ENCODE measurements at places on chromosomes 4 and X.

GRCh38 chr4:161428180-161428965 lies 735.4 kb downstream of the FSTL5 start:
- no peak for DNase-seq

DNA sequence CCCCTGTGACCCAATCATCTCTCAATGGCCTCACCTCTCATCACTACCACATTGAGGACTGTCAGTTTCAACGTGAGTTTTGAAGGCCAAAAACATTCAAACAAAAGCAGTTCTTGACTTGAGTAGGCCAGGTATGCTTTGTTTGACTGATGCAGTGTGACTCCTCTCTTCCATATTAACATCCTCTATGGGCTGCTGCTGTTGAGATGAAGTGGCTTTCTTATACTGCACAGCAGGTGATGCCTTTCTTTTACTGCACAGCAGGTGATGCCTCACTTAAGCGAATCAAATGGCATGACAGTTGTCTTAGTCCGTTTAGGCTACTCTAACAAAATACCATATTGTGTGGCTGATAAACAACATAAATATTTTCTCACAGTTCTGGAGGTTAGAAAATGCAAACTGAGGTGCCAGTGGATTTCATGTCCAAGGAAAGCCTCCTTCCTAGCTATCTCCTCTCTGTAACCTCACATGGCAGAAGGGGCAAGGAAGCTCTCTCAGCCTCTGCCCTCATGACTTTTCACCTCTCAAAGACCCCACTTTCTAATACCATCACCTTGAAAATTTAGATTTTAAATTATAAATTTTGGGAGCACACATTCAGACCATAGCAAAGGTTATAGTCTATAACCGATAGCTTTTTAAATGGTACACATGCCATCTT lies 2267.9 kb upstream of the AGA start:
- DNase-seq, result no peak

- no peak for DNase-seq
Observed at GRCh38 chr4:111812114-111812513, 333.1 kb upstream of the FAM241A start.

- no peak for DNase-seq
Observed at GRCh38 chrX:23992431-23992830, 34.6 kb downstream of the KLHL15 start.

DNA sequence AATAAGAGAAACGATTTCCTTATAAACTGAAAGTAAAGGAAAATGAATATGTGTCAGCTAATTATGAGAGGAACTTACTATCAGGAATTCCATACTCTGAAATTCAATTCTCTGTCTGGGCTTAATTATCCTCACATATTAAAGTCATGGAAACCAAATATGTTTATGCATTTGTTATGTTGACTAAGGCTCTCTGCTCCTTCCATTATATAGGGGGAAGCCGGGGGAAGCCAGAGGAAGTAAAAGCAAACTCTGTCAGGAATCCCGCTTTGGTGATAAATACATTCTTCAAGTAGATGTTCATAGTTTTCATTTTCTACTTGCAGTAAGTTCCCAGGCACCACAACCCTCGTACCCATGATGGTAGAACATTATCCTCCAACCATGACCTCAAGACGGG lies 142.8 kb upstream of the VCX2 start:
- DNase-seq, result no peak

DNA sequence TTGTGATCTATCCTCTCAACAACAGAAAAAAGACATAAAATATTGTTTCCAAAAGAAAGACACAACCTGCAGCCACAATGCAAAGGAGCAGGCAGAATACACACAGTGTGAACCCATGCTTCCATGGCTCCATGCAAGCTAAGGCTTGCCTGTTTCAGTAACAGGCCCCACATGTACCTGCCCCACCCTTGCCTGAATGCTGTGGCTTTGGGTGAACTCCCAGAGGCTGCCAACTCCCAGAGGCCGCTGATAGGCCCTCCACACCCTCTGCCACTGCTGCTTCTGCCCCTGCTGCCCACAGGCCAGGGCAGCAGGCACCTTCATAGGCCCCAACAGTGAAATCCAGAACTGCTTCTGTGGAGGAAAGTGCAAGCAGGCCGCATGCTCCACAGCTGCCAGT lies 313.9 kb downstream of the CHIC1 start:
- DNase-seq, result no peak

- no peak for DNase-seq
Observed at GRCh38 chrX:150017868-150018267, 79.6 kb upstream of the EOLA2 start.

- DNase-seq, result no peak
Observed at GRCh38 chr4:151174784-151175183, 75.4 kb downstream of the RPS3A start.

GRCh38 chr4:54226404-54227255 lies 2.5 kb upstream of the PDGFRA start:
- DNase-seq, result peak; percentile 96

- DNase-seq, result peak; percentile 21
Observed at GRCh38 chr4:82515705-82516104, 46.1 kb downstream of the TMEM150C start.

DNA sequence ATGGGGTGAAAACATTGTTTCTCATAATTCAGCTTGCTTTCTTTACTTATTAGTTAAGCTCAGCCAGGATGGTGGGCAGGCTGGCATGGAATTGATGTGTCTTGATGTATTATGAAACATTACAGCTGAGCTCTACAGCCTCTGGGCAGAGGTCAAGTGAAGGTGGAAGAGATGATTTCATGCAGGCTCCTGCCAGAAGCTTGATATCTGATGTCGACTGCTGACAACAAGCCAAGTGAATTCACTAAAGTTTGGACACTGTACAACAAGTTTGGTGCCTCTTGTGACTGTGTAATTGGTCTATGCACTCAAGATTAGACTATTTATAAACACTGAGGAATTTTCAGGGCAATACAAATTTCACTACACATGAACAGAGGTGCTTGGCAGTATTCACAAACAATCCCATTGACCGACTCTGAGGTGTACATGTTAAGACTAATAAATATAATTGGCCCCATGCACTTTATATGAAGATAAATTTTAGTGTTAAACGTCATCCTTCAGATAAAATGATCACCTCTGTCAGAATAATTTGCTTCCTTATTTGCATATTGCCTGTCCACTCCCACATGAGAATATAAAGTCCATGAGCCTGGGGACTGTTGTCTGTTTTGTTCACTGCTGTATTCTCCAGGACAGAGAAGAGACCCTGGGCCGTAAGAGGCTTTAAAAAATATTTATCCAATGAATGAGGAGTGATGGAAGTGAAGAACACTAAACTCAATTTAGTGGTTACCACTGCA lies 612.2 kb downstream of the IQCM start:
- DNase-seq, result no peak

DNA sequence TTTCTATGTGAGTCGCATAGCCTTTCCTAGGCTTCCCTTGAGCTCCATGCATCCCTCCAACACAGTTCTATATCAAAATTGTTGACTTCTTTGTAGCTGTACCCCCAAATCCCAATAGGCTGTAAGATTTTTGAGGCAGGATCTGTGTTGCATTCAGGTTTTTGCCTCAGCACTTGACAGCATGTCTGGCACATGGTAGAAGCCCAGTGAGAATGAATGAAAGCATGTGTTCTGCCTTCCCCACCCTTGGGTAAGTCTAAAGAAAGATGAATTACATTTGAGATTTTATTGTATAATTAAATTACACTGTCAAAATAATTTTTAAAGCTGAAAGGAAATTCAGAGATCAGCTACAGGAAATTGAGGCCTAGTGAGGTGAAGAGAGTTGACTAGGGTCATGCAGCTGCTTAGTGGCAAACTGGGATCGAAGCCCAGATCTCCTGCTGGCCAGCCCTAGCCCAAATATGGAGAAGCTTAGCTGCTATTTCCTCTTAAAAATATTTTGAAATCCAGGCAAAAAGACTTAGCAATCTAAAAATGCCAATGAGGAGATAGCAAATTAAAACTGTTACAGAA lies 122.5 kb downstream of the SPATA18 start:
- peak; percentile 82 for DNase-seq

DNA sequence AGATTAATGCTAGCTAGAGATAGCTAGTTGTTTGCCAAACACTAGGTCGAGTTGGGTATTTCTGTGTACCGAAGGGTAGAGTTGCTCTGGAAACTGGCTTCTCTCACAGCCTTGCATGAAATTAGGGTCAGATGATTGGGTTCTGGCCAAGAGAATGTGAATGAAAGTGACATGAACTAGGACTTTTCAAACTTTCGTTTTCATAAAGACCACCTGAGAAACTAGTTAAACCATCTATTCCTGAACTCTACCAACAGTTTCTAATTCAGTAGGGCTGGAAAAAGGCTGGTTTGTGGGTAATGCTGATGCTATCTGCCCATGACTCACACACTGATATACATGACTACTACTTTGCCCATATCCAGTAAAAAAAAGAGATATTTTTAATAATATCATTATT lies 157.6 kb downstream of the GASK1B start:
- peak; percentile 62 for DNase-seq

DNA sequence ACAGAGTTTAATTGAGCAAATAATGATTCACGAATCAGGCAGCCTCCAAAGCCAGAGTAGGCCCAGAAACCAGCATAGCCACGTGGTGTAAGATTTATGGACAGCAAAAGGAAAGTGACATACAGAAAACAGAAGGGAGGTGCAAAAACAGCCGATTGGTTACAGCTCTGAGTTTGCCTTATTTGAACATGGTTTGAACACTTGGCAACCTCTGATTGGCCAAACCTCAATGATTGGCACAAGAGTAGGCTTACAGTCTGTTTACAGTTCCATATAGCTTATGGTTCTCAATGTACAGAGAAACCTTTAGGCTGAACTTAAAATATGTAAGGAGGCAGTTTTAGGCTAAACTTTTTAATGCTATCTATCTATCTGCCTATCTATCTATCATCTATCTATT lies 394.8 kb downstream of the CFAP47 start:
- no peak for DNase-seq

GRCh38 chrX:66766318-66766717 lies 127.4 kb upstream of the EDA2R start:
- DNase-seq, result no peak

- DNase-seq, result no peak
Observed at GRCh38 chrX:21749924-21750323, 8.0 kb downstream of the SMPX start.

GRCh38 chr4:53658029-53658428 lies 66.7 kb upstream of the LNX1 start:
- DNase-seq, result no peak

DNA sequence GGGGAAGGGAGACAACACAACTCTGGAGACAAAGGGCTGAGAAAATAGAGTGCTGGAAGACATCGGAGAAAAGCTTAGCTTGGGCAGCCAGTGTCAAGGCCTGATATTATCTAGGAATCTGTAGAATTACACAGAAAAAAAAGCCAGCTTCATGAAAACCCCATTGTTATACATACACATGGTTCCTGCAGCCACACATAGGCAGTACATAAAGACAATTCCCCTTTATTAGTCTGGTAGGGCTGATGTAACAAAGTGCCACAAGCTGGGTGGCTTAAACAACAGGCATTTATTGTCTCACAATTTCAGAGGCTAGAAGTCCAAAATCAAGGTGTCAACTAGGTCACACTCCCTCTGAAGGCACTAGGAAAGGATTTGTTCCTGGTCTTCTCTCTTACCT lies 503.5 kb downstream of the MID1IP1 start:
- DNase-seq, result no peak

- DNase-seq, result no peak
Observed at GRCh38 chr4:3335385-3335784, 42.6 kb downstream of the RGS12 start.

DNA sequence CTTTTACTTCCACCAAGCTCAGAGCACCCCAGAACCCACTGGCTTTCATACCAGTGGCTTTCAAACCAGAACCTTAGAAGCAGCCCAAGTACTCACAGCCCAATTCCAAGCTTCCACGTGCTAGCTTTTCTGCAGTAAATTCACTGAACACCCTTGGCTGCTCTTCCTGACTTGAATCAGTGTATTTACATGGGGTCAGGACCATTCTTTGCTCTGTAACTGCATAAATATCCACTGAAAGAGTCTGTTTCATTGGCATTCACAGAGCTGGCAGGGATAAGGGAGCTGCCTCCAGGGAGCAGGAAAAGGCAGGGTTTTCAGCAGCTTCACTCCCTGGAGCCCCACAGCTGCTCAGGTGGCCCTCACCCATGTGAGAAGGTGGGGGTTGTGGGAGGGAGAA lies 43.8 kb downstream of the RAI2 start:
- peak; percentile 66 for DNase-seq

GRCh38 chrX:39613997-39614679 lies 483.6 kb downstream of the BCOR start:
- DNase-seq, result no peak

DNA sequence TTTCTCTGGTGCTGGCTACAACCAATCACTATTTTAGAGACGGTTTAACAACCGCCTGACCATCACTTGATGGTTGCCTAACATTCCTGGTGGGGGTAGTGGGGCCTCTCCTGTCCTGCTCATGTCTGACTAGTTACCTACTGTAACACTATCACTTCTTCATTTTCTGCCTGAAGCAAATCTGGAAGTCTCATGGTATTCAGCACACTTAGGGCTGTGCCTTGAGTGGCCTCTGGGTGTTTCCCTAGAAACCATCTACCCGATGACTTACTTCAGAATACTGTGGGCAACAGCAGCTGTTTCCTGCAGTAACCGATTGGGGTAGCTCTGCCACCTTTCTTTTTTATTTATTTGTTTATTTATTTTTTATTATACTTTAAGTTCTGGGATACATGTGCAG lies 880.1 kb upstream of the INTU start:
- DNase-seq, result no peak

DNA sequence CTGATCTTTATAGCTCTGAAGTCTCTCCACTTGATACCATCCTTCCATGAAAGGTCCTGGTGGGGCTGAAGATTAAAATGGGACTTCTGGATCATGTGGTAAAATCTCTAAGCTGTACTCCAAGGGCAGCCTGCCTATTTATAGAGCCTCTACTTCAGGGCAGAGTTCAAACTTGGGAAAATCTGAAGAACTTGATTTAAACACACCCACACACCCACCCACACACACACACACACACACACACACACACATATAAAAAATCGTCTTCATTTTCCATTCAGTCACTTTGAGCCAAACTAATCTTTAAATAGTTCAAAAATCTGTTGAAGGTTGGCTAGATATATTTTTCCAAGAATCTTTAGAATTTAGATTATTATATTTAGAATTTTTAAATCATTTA lies 234.9 kb upstream of the GPC4 start:
- no peak for DNase-seq

GRCh38 chr4:37216209-37216608 lies 28.3 kb upstream of the NWD2 start:
- no peak for DNase-seq

Data from foreskin fibroblast (primary cell).